Mesendoderm (in vitro differentiated cells): ENCODE measurements at places on chromosomes 16 and 17.

DNA sequence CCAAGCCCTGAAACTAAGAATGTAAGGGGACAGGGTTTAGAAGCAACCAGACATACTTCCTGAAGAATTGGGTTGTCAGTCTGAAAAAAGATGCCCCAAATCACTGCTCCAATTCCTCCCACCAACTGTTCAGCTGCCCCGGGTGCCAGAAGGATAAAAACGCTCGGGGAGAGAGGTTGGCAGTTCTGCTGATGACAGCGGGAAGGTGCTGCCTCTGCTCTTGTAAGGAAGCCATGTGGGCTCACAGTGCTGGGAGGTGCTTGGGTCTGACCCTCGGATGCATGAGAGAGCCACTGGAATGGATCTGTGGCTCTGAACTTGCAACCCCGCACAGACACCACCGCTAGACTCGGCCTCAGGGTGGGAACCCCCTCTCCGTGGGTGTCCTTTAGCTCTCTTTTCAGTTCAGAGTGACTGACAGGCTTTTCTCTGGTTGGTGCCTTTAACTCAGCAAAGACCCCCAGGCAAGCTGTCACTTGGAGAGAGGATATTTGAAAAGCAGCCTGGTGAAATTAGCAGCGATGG lies 364.8 kb upstream of the RBFOX1 start:
- DNase-seq = no peak

GRCh38 chr17:80220736-80221215 lies 549 bp downstream of the SLC26A11 start:
- peak; percentile 10 for DNase-seq

DNA sequence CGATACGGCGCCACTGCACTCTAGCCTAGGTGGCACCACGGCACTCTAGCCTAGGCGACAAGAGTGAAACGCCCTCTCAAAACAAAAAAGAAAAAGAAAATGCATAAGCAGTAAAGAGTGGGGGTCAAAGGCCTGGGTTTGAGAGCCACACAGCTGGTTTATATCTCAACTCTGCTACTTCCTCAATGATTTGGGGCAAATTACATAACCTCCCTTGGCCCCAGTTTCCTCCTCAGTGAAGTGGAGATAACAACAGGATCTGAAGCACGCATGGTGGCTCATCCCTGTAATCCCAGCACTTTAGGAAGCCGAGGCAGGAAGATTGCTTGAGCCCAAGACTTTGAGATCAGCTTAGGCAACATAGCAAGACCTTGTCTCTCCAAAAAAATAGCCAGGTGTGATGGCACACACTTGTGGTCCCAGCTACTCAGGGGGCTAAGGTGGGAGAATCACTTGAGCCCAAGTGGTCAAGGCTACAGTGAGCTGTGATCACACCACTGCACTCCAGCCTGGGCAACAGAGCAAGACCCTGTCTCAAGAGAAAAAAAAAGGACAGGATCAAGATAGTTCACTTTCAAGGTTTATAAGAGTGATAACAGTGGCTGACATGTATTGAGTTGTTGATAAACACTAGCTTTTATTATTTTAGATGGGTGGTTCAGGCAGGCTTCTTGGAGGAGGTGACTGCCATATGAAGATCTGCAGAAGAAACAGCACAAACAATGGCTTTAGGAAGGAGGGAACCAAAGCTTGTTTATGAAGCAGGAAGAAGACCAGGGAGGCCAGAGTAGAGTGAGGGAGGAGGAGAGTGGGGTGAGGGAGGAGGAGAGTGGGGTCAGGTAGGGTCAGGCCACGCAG lies 8.5 kb upstream of the COG1 start:
- DNase-seq = no peak

DNA sequence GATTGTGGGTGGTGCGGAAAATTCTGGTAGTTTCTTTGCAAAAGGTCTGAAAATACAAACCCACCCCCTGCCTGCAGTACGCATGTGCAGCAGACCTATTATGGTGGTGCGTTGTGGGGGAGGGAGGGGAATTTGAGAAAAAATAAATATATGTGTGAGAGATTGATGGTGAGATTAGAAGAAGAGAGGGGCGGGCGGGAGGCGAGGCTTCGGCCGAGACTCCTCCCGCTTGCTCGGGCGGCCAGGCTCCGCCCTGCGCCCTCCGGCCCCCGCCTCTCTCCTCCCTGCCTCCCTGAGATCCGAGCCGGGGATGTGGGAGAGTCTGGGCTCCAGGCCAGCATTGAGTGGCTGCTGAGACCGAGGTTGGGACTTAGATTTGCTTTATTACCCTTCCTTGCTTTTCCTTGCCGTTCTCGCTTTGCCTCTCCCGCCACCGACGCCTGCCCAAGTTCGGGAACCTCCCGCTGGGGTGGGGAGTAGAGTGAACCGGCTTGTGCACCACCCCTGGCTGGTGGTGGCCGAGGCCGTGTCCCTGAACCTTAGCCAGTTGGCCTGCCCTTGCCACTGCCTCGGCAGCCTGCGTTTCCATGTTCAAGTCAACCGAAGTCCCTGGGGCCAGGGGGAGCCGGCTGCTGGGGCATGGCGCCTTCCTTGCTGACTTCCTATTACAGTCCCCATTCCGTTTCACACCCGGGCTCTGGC lies 956 bp upstream of the CHD3 start:
- peak; percentile 86 for DNase-seq
